ENCODE measurements at places on chromosomes 7 and 10.

GRCh38 chr10:73018632-73019031 lies 64.0 kb upstream of the PLA2G12B start:
- DNase-seq: no peak

DNA sequence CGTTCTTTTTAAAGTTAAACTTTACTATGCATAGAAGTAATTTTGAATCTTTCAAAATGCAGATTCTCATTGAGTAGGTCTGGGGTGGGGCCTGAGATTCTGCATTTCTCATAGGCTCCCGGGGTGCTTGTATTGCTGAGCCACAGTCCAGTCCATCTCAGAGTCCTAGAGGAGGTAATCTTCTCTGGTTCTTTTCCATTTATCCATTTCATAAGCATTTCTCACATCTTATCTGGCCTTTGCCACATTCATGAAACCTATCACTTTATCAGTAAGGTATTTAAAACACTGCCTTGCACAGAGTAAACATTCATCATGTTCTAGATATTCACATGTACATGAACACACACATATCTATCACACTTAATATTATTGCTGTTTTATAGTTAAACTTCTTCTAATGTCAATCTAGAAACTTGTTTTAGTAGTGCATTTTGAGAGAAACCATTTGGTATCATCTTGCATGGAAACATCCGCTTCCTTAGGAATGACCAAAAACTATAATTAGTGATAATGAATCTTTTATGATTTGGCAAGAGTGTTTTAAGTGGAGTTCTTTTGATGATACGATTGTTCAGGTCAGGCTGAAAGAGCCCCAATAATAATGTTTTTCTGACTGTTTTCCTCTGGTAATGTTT lies 12.0 kb downstream of the GNAI1 start:
- DNase-seq: no peak

DNA sequence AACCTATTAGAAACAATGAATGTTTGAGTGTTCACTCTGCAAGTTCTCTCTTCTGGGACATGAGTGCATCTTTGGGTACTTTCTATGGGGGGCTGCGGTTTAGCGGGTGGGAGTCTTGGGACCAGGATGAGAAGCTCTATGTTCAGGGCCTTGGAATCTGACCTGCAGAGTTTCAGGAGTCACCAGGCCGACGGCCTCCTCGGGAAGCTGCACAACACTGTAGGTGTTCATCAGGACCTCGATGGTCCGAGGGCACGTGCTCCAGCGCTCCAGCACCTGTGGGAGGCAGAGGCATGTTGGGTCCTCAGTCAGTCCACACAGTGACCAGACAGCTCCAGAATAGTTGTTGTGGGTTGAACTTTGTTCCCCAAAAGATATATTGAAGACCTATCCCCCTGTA lies 8.9 kb upstream of the GBX1 start:
- DNase-seq: no peak

DNA sequence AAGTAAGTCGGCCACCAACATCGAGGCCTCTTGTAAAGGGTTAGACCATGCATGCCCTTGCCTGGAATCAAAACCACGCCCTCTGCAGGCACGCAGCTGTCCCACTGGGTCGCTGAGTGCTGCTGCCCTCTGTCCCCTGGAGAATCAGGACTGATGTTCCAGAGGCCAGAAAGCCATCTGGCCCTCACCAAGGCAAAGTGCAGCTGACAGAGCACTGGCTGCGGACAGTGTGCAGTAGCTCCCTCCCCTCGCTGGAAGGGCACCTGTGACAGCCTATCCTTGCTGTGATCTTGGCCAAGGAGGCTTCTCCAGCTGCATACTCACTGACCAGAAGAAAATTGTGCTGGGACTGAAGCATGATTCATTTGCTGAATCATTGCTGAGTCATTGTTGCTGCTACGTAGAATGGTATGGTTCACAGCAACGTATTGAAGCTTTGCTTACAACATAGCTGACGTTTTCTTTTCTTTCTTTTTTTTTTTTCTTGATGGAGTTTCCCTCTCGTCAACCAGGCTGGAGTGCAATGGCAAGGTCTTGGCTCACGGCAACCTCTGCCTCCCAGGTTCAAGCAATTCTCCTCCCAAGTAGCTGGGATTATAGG lies 30.4 kb downstream of the DDC start:
- no peak for DNase-seq

- no peak for DNase-seq
Measured at GRCh38 chr10:126207313-126207771, 180.9 kb downstream of the ADAM12 start.

- DNase-seq: no peak
Measured at GRCh38 chr7:123131961-123132360, 67.8 kb downstream of the SLC13A1 start.

- DNase-seq: no peak
Measured at GRCh38 chr7:85828614-85829013, 641.8 kb upstream of the SEMA3D start.

DNA sequence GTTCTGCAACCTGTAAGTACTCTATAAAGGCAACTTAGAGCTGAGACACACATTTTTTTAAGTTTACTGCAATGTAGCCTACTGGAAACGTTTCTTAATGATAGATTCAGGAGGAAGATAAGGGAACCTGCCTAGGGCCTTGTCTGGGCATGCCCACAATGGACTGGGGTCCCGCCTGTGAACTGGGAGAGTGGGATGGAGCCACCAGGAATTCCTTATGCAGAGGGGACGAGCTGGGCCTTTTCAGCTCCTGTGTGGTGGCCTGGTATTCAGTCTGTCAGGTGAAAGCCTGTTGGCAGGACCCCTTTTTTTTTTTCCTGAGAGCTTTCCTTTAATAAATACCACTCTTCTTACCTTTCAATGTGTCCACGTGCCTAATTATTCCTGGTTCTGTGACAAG lies 384.4 kb upstream of the ZWINT start:
- no peak for DNase-seq

GRCh38 chr7:22481726-22482125 lies 18.3 kb downstream of the STEAP1B start:
- DNase-seq: no peak

Data from activated naive CD4-positive, alpha-beta T cell (primary cell).